ENCODE measurements at places on chromosomes 6 and 20.

DNA sequence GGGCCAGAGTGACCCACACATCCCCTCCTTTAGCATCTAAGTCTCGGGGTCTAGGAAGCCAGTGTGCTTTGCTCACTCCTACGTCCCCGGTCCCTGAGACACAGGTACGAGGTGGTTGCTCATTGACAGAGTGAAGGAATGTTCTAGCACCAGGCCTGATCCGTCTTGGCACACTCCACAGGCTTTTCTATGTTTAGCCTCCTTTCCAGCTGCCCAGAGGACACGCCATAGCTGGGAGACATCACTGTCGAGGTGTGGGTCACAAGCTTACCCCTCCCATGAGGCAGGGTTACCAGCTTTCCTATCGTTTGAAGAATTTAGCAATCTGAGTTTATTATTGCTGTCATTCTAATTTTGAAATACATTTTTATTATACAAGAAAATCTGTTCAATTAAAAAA is 30.4 kb upstream of the IER3 start:
- no peak for DNase-seq

DNA sequence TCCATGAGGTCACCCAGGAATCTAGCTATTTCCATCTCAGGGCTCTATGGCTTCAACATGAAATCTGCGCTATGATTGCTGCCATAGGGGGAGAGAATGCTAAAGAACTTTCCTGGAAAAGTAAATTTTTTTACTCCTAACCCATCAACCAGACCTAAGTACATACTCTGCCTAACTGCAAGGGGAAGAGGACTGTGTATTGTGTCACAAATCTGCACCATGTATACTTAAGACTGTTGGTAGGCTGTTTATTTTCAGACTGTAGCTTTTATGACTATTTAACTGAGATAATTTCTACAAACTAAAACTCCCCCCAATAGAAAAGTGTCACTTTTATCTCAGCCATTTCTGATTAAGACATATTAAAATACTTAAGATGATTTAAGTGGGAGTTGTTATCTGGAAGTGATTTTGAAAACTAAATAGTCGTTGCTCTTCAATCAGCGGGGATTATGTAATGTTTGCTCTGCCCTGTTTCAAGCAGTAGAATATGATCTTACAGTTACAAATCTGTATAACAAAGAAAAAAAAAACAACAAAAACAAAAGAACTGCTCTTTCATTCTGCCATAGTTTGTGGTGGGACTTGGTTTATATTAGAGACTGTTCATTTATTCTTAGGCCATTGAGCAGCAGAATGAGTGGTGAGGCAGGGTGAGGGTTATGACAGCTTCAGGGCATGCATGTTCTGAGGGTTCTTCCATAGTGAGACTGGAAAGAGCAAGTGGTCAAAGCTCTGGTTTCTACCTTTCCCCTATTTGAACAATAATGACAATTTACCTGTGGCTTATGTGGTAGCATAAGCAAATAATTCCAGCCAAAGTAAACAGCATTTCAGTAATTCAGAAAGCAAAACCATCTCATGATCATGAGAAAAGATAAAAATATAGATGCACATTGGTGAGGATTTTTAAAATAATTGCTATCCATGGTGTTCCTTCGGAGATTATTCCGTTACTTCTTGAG is 126.3 kb upstream of the CEP162 start:
- DNase-seq, result no peak

DNA sequence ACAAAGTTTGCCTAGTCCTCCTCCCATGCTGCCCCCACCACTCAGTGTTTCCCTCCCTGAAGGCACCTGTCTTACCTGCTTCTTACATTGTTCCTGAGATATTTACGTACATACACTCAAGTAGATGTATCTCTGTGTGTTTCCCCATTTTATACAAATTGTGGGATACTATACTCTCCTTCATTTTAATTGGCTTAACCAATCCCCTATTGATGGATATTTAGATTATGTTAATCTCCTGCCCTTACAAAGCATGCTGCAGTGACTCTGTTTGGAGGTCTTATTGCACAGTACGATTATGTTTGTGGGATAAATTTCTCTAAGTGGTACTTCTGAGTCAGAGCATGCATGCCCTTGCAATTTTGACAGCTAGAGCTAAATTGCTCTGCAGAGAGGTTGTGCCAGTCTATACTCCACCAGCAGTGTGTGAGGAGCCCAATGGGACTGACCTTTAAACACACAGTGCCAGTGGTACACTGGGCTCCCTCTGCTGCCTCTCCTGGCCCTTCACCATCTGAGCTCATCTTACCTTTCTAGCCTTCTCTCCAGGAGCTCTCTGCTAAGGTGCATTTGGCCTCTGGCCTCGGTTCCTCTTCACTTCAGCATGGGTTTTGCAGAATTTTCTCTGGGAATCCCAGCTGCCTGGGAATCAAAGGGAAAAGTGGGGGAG is 57.4 kb downstream of the LYRM2 start:
- DNase-seq, result no peak

DNA sequence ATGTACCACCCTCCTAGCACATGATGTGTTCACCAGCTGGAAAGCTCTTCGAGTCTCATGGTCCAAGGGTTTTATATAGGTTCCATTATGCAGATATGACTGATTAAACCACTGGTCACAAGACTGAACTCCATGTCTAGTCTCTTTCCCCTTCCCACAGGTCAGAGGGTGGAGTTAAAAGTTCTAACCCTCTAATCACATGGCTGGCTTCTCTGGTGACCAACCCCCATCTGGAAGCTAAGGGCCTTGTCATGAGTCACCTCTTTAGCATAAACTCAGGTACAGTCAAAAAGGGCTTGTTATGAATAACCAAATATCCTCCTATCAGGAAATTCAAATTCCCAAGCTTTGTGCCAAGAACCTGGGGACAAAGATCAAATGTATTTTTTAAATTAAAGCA is 52.0 kb upstream of the KLHL31 start:
- no peak for DNase-seq

- DNase-seq, result no peak
Observed at GRCh38 chr20:4043329-4043728, 28.0 kb upstream of the RNF24 start.

DNA sequence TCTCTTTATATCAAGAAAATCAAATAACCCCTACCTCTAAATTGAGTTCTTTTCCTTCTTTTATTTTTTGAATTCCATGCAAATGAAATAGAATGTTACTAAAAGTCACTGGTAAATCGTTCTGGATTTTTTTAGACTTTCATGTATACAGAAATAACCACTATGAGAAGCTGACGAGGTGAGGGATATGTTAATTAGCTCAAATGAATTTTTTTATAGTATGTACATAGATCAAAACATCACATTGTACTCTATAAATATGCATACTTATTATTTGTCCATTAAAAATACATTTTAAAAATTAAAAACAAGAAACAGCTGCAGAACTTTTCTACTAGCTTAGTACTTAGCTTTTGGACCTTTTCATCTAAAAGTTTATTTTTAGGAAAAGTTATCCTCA is 165.4 kb downstream of the DOK5 start:
- DNase-seq, result no peak

- DNase-seq, result no peak
Observed at GRCh38 chr6:4561773-4562400, 214.3 kb upstream of the CDYL start.

GRCh38 chr6:94462231-94462630 is 1042.9 kb upstream of the EPHA7 start:
- DNase-seq, result no peak

DNA sequence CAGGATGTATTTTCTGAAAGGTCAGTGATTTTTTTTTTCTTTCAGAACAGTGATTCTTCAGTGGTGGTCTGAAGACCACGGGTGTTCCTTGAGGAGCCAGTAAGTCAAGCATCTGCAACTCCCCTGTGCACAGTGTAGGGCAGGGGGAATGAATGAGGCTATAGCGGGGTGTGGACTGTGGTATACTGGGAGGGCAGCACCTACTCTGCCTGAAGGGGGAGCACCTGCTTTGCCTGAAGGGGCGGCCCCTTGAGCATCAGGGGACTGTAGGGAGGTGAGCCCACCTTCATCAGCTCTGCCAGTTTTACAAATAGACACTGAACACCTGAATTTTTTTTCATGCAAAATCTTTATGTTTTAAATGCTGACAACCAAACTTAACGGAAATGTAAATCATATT is 77.5 kb upstream of the RIPOR2 start:
- DNase-seq, result no peak

DNA sequence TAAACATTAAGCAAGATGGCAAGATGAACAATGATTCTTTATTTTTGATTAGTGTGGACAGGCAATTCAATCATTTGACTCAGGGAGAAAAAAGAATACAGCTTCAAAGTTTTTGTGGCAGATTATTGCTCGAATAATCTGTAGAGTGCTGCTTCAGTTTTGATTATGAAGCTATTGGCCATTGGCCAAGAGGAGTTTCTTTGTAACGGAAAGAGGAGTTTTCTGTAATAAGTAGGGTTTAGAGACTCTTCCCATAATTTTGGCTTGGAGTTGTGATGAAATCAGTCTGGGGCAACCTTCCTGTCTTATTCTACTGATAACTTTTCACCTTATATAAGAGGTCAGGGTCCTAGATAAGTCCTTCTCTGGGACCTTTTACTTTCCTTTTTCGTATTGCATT is 256.7 kb upstream of the RAB32 start:
- DNase-seq, result no peak

DNA sequence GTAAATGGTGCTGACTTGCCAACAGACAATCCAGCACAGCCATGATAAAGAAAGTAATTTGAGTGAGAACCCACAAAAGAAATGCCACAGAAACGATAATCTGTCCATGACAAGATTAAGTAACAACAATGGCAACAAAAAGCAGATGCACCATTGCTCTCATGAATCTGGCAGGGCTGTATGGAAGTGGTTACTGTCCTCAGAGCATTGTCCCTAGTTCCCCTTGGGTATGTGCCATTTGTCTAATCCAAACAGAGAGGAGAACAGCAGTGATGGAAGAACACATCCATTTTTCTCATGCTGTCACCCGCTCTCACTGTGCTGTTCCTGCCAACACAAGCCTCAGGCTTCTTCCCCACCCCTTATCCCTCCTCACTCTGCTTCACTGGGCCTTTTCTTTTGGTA is 65.8 kb downstream of the REV3L start:
- peak; percentile 69 for DNase-seq
